ENCODE measurements at places on chromosomes 2 and 18.
A peak's percentile ranks its signal among the peaks of the same experiment; 100 is the strongest.

- DNase-seq, result no peak
- H3K4me3 ChIP-seq, result no peak overlapping the region
- H3K27me3 ChIP-seq, result no peaks in the 10 kb centered on the region
- no peaks in the 10 kb centered on the region for H3K36me3 ChIP-seq
- H3K4me1 ChIP-seq, result no peaks in the 10 kb centered on the region
Observed at GRCh38 chr2:30781451-30781850, 25.8 kb downstream of the CAPN13 start.

DNA sequence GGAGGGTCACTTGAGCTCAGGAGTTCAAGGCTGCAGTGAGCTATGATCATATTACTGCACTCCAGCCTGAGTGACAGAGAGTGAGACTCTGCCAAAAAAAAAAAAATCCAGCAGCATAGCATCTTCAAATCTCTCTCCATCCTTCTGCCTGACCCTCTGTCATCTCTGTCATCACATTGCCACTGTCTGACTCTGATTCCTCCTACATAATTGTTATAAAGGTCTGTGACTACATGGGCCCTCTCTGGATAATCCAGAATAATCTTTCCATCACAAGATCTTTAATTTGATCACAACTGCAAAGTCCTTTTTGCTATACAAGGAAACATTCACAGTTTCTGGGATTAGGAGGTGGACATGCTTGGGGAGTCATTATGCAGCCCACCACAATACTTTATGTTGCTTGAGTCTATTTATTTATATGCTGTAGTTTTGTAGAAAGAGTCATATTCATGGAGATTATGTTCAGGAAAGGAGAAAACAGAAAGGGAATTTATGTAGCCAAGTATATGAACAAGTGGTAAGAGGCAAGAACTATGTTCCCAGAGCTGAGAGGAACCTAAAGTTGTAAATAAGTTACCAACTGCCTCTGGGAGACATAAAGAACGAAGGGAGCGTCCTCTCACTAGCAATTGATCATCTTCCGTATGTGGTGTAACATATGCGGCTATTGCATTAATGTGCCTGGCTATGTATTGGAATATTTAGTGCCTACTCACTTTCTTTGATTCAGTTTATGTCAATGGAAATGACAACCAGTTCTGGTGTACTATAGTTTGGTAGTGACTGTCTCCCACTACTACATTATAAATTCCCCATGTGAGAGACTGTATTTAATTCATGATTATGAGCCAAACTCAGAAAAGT is 21.5 kb downstream of the RND3 start:
- no peaks in the 10 kb centered on the region for H3K27me3 ChIP-seq
- H3K27ac ChIP-seq, result no peak overlapping the region
- H3K4me1 ChIP-seq, result no peaks in the 10 kb centered on the region
- H3K4me3 ChIP-seq, result no peak overlapping the region
- no peak for DNase-seq
- no peaks in the 10 kb centered on the region for H3K36me3 ChIP-seq

GRCh38 chr2:127563458-127564428 is 28.3 kb downstream of the MYO7B start:
- H3K4me3 ChIP-seq, result no peak overlapping the region
- H3K27me3 ChIP-seq, result no peaks in the 10 kb centered on the region
- no peak overlapping the region for H3K27ac ChIP-seq
- DNase-seq, result no peak
- no peaks in the 10 kb centered on the region for H3K36me3 ChIP-seq

- peaks cover 13% of the 10 kb centered on the region for H3K4me1 ChIP-seq
- peak; percentile 56 for DNase-seq
- no peak overlapping the region for H3K27ac ChIP-seq
- peaks cover 5% of the 10 kb centered on the region for H3K36me3 ChIP-seq
- H3K4me3 ChIP-seq, result no peak overlapping the region
Observed at GRCh38 chr2:148720501-148721001, 76.0 kb downstream of the EPC2 start.

DNA sequence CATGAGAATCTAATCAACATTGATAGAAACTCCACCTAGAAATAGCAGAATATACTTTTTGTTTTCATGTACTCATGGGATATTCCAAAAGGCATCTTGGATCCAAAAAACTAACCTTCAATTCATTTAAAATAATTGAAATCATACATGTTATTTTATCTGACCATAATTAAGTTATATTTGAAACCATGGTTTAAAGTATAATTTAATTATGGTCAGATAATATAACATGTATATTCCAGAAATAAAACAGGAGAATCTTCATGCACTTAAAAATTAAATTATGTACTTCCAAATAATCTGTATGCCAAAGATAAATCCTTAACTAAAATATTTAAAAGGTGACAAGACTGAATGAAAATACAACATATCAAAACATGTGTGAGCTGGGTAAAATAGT is 651.3 kb upstream of the LINC00305 start:
- H3K4me1 ChIP-seq, result no peaks in the 10 kb centered on the region
- no peak overlapping the region for H3K4me3 ChIP-seq
- DNase-seq, result no peak
- no peaks in the 10 kb centered on the region for H3K36me3 ChIP-seq
- H3K27ac ChIP-seq, result no peak overlapping the region
- H3K27me3 ChIP-seq, result no peaks in the 10 kb centered on the region

- H3K4me1 ChIP-seq, result no peaks in the 10 kb centered on the region
- DNase-seq, result peak; percentile 74
- H3K36me3 ChIP-seq, result no peaks in the 10 kb centered on the region
- H3K27ac ChIP-seq, result no peak overlapping the region
Observed at GRCh38 chr2:67208887-67209500, 188.1 kb upstream of the ETAA1 start.

GRCh38 chr2:25104736-25105135 is 62.9 kb downstream of the EFR3B start:
- H3K36me3 ChIP-seq, result peaks cover 18% of the 10 kb centered on the region
- no peaks in the 10 kb centered on the region for H3K27me3 ChIP-seq
- peaks cover 4% of the 10 kb centered on the region for H3K4me1 ChIP-seq
- no peak overlapping the region for H3K4me3 ChIP-seq

- H3K36me3 ChIP-seq, result no peaks in the 10 kb centered on the region
- no peaks in the 10 kb centered on the region for H3K4me1 ChIP-seq
- H3K4me3 ChIP-seq, result no peak overlapping the region
- DNase-seq, result no peak
Observed at GRCh38 chr2:55033076-55033742, 17.0 kb downstream of the RTN4 start.

DNA sequence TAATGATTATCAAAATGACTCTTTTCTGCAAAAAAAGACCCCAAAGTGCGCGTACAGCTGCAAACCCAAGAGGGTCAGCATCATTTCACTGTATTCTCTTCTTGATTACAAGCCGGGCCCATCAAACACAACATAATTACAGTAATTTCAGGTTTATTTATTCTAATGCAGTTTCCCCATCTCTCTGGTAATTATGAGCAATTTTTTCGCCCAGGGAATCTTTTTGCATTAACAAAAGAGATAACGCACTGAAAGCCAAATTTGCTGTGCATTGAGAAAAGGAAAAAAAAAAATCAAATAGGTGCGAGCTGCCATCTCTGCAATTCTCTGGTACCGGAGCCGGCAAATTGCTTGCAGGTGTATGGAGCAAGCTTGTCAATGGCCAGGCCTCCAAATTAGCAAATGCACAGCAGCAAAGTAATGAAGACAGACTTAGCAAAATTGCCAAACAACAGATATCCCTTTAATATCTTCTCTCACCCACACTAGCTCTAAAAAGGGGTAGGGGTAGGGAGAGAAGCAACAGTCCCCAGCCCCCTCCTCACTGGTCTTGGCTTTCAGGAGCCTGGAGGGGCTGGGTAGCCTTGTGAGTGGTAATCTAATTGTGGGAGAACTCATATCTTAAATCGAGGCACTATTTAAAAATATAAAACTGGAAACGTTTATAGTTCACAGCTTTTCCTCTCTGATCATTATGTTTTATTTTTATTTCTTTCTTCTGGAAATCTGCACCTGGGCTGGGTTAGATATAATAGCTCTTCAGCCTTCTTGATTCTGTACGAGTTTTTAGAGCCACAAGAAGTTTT is 6.7 kb downstream of the DLX1 start:
- peaks cover 44% of the 10 kb centered on the region for H3K4me1 ChIP-seq
- H3K27ac ChIP-seq, result no peak overlapping the region
- no peak overlapping the region for H3K4me3 ChIP-seq
- H3K27me3 ChIP-seq, result peaks cover 98% of the 10 kb centered on the region
- no peaks in the 10 kb centered on the region for H3K36me3 ChIP-seq
- no peak for DNase-seq

GRCh38 chr2:118322406-118322805 is 234.1 kb downstream of the INSIG2 start:
- peaks cover 5% of the 10 kb centered on the region for H3K4me1 ChIP-seq
- no peaks in the 10 kb centered on the region for H3K27me3 ChIP-seq
- H3K4me3 ChIP-seq, result no peak overlapping the region
- DNase-seq, result no peak
- no peak overlapping the region for H3K27ac ChIP-seq

- no peak for DNase-seq
- H3K4me1 ChIP-seq, result no peaks in the 10 kb centered on the region
- H3K36me3 ChIP-seq, result no peaks in the 10 kb centered on the region
- H3K27ac ChIP-seq, result no peak overlapping the region
- no peak overlapping the region for H3K4me3 ChIP-seq
Observed at GRCh38 chr18:11514267-11514666, 95.1 kb upstream of the SLC35G4 start.

DNA sequence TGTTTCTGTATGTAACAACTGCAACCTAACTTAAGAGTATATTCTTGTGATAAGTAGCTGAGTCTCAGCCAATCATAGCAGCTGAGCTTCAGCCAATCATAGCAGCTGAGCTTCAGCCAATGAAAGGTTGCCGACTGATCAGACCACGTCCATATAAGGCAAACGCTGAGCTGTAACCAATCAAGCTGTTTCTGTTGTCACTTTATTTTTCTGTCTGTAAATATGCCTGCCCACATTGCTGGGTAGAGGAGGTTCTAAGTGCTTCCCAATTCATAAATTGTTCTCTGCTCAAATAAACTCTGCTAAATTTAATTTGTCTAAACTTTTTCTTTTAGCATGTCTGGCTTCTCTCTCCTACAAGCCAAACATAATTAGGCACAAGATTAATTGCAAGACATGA is 231.5 kb upstream of the TCF4 start:
- H3K4me3 ChIP-seq, result no peak overlapping the region
- no peaks in the 10 kb centered on the region for H3K36me3 ChIP-seq
- DNase-seq, result no peak
- no peak overlapping the region for H3K27ac ChIP-seq
- no peaks in the 10 kb centered on the region for H3K27me3 ChIP-seq

DNA sequence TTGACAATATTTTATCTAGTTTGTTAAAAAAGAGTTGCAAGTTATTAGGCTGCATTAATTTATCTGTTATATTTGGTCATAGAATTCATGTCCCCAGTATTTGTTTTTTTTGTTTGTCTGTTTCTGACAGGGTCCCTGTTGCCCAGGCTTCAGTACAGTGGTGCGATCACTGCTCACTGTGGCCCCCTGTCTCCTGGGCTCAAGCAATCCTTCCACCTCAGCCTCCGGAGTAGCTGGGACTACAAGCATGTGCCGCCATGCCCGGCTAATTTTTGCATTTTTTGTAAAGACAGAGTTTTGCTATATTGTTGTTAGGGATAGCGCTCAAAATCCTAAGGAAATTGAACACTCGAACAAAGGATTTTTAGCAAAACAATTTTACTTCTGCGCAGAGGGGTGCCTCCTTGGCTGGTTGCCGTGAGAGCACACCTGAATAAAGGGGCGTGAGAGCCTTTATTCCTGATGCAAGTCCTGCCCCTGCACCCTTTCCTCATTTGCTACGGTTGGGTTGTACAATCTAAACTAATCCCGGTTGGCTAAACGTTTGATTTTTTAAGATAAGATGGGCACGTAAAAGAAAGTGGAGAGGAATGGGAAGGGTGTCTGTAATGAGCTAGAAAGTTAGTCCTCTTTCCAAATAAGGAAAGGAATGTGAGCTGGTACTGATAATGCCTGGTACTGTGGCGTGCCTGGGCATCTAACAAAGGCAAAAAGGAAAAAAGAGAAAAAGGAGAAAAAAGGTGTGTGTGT is 65.5 kb downstream of the COMMD1 start:
- no peak overlapping the region for H3K4me3 ChIP-seq
- H3K4me1 ChIP-seq, result no peaks in the 10 kb centered on the region
- H3K27ac ChIP-seq, result no peak overlapping the region
- H3K27me3 ChIP-seq, result no peaks in the 10 kb centered on the region
- no peaks in the 10 kb centered on the region for H3K36me3 ChIP-seq

- peaks cover 2% of the 10 kb centered on the region for H3K27me3 ChIP-seq
- peaks cover 19% of the 10 kb centered on the region for H3K4me1 ChIP-seq
- H3K4me3 ChIP-seq, result no peak overlapping the region
- no peak overlapping the region for H3K27ac ChIP-seq
- DNase-seq, result no peak
Observed at GRCh38 chr2:37874470-37874869, 50.6 kb upstream of the RMDN2 start.

Measured in spinal cord (tissue), 10 donors.